ENCODE measurements at places on chromosomes 16 and 17.
A peak's percentile ranks its signal among the peaks of the same experiment; 100 is the strongest.

GRCh38 chr16:55189682-55190636 is 134.0 kb upstream of the IRX6 start:
- no peak for DNase-seq

DNA sequence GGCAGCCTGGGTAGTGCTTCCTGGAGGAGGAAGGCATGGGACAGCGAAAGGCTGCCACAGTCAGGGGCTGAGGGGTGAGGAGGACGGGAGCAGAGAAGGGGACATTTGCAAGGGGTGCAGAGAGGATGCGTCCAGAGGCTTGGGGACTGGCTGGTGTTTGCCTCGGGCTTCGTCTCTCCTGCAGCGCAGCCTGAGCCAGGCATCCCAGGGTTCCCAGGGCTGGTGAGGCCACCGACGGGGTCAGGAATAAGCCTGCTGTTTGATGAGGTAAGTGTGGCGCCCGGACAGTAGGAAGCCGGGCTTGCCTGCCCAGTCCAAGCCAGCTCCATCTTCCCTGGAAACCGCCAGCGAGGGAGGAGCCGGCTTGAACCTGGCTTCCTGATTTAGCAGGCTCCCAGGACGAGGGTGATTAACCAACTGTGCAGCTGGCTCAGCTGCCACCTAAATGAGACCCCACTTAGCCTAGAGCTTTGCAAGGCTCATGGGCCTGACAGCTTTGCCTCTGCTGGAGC is 47.8 kb downstream of the PITPNM3 start:
- DNase-seq, result peak; percentile 68

DNA sequence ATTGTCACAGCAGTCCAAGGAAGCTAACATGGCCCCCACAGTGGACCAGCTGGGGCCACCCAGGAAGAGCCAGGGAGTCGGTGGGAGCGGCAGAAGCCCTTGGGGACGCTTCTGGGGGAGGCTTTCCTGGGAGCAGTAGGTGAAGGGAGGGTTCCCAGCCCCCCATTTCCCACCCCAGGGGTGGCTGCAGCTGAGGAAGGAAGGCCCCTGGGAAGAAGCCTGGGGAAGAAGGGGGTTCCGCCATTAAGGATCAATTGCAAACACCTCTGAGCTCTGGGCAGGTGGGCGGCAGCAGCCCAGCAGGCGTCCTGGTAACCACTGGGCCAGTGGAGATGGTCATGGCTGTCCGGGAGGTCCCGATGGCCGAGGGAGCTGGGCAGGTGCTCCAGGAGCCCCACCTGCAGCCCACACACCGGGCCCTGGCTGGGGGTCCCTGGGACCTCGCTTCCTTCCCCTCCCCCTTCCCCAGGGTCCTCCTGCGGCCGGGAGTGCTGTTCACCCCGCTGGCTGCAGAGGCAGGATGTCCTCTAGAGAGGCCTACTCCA is 592 bp upstream of the PERCC1 start:
- no peak for DNase-seq

DNA sequence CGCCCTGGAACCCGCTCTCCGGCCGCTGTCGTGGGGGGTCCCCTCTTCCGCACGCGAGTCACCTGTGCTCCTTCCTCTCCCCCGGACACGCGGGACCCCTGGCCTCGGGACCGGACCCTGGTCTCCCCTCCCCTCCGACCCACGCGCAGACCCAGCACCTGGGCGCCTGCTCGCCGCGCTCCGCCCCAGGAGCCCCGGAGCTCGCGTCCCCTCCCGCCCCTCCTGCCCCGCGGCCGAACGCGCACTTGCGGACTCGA is 762 bp downstream of the RAB40B start:
- DNase-seq, result no peak

GRCh38 chr17:44557651-44558285 is 484 bp downstream of the FZD2 start:
- no peak for DNase-seq

GRCh38 chr17:74995847-74996246 is 8.4 kb downstream of the CDR2L start:
- no peak for DNase-seq

DNA sequence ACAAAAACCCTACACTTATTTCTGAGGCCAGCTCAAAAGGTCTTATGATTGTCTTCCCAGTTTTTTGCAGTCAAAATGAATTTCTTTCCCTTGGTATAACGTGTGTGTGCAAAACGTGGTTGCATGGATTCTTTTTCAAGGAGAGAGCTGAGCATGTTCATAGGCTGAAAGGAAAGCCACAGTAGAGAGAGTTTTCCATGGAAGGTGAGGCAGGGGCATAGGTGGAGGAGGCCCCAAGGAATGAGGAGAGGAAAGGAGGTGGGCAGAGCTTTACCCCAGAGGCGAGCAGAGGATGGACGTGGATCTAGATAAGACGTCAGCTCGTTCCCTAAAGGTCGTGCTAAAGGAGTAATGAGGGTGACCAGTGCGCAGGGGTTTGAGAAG is 22.8 kb downstream of the TRPV2 start:
- no peak for DNase-seq

GRCh38 chr17:4998732-4999429 is 1.1 kb downstream of the KIF1C start:
- DNase-seq, result no peak

GRCh38 chr17:51585514-51586104 is 325.3 kb downstream of the UTP18 start:
- peak; percentile 34 for DNase-seq

DNA sequence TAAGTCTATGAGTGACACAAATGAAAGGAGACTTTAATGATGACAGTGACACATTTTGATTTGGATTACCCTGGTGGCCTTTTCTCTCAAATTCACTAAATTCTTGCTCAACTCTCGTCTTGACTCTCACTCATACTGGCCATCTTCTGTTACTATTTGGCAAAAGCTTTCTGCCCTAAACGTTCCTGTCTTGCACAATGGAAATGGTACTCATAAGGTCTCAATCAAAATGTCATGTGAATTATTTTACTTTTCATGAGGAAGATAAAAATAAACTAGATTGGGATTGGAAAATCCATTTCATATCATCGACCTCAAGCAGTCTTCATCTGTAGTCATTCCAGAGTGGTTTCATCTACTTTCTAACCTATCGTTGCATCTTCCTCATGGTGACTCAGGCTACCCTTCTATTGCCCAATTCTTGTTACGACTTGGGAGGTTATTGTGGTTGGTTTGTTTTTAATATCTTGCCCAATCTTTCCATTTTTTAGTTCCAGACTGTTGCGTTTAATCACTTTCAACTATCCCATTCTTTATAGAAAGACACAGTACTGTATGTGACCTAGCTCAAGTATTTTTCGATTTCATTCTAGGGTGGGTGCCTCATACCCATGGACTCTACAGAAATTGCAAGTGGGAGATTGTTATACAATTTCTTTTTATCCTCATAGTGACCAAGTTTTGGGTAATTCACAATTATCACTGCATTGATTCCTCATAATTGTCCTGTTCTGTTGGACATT is 317.2 kb upstream of the KCNJ16 start:
- DNase-seq, result no peak

DNA sequence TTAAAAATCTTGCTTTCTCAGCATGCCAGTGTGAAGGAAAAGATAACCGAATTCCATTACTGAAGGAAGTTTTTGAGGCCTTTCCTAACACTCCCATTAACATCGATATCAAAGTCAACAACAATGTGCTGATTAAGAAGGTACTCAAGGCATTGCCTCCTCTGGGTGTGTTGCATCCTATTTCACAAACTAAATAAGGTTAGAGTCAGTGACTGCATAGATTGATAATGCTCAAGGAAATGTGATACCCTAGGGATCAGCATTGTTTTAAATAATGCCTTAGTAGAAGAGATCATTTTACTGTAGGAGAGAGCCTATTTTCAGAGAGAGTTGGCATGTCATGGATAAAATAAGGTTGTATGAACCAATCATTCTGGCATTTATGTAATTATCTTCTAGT is 36.8 kb downstream of the GDPD1 start:
- no peak for DNase-seq

DNA sequence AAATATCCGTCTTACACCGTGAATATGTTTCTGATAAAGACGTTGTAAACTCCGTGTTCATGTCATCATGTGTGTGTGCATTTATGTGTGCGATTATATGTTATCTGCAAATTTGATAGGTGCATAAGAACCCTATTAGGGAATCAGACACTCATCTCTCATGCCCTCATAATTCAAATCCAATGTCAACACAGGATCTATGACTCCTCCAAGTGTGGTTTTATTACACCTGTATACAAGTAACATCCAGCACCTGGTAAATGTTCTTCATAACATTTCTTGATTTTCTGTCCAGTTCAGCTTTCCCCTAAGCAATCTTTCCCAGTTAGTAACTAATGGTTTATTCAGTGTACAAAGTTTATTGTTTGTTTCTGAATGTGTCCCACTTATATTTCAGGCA is 681.9 kb downstream of the CDH11 start:
- DNase-seq, result no peak

GRCh38 chr17:46832331-46832821 is 13.9 kb upstream of the WNT3 start:
- no peak for DNase-seq

DNA sequence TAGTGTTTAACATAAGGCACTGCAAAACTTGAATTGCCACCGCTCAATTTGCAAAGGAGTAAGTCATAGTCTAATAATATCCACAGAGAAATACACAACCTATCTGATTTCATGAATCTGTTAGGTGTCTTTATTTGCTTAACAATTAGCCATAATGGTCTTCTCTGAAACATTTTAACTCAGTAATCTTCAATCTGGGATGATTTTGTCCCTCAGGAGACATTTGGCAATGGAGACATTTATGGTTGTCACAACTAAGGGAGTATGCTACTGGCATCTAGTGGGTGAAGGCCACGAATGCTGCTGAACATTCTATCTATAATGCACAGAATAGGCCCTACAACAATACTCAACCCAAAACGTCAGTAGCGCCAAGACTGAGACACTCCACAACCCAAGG is 4.3 kb downstream of the UBE2G1 start:
- peak; percentile 21 for DNase-seq

- DNase-seq, result no peak
Measured at GRCh38 chr17:78137392-78138203, 7.0 kb downstream of the TMC8 start.

DNA sequence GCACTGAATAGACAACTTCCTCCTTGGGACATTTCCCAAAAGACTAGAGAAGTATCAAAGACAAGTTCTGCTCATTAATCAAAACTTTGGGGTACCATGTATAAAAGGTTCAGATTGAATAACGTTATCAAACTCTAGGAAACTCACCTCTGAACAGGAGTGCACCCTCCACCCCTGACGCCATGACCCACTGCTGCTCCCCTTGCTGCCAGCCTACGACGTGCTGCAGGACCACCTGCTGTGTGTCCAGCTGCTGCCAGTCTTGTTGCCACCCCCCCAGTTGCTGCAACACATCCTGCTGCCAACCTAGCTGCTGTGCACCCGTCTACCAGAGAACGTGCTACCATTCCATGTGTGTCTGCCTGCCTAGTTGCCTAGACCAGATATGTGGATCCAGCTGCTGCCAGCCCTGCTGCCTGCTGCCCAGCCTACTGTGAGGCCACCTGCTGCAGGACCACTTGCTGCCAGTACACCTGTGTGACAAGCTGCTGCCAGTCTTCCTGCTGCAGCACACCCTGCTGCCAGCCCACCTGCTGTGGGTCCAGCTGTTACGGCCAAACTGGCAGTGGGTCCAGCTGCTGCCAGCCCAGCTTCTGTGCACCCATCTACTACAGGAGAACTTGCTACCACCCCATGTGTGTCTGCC is 13.8 kb upstream of the KRTAP9-2 start:
- peak; percentile 2 for DNase-seq

DNA sequence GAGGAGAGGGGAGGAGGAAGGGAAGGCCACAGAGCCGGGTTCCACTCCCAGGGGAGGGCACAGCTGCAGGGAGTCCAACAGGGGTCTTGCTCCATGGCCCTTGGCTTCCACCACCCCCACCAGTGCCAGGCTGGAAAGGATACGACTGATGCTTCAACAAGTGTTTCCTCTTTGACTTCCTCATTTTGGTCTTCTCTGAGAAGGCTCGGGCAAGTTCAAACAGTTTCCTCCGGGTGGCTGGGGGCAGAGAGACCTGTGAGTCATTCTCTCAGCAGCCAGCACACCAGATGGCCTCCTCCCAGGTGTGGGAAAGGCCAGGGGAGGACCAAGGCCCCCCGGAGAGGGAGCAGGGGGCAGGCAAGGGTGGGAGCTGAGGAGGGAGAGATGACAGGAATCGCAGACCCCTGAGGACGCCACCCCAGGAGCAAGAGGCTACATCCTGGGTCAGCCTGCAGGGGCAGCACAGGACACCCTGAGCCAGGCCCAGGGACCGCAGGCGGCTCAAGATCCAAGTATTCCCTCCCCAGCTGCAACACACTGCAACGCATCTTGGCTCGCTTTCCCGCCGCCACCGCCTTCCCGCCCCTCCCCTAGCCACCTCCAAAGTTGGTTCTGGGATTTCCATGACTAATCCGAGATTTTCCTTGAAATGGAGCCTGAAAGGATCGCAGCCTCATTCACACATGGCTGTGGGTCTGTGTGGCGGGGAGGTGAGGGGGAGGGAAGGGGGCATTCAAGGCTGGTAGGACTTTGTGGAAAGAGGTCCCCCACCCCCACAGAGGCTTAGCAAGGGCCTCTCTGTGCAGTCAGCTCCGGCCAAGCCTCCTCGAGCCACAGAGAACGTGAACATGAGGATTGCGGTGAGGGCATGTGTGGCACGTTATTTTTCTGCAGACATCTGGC is 18.4 kb upstream of the MRPS23 start:
- peak; percentile 65 for DNase-seq

GRCh38 chr17:52759864-52760263 is 601.4 kb upstream of the CA10 start:
- DNase-seq, result no peak

DNA sequence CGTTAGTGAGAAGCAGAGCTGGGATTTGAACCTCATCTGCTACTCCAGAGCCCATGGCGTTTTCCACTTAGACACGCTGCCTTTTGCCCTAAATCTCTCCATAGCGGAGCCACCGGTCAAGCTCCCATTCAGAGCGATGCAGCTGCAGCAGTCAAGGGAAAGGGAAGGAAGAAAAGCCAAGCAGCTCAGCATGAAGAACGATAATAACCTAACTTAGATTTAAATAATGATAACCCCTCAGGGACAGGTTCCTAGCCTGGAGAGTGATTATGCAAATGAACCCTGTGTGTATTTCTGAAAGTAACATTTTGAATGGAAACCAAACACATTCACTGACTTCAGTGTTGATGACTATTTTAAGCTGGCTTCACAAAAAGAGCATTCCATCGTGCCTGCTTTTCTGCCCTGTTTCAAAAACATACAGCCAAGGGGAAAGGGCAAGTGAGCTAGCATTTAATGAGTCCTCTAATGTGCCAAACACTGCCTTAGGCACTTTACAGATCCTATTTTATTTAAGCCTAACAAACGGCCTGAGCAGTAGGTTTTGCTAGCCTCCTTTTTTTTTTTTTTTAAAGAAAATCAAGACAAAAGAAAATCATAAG is 798.3 kb downstream of the CDH8 start:
- DNase-seq, result no peak
